NB4 (cell line): ENCODE measurements at places on chromosomes 3 and 15.

DNA sequence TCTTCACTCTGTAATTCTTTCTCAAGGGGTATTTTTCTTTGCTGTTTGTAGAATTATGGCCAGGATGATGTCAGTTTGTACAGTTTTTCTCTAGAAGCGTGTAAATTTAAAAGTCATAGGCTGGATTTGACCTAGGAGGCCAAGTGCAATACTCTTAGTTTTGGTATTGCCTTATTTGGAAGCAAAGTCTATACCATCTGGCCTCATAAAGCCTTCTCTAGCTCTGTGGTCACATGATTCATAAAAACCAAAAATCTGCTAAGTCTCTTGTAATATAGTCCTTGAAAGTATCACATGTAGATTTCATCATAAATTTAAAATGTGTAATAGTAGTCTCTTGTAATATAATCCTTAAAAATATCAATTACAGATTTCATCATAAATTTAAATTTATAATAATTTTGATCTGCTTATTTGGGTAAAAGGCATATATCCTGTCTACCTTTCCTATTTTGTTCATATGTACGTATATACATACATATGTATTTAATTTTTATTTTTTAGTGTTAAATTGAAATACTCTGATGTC is 25.6 kb downstream of the TEX9 start:
- DNase-seq: peak; percentile 3

DNA sequence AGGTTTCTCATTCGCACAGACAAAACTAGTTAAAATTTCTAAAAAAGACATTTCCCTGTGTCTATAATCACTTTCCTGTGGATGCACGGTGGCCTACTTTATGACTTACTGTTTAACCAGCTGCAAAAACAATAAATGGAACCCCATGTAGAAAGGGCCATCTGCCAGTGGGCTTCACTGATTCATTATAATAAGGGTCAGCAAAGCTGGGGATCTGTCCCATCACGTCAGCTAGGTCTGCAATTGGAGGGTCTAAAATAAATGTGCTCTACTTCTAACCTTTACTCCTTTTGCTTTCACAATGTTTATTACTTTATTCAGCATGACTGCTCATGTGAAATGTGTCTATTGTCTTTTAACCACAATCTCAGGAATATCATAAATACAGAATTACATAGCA is 43.1 kb upstream of the NMD3 start:
- no peak for DNase-seq

DNA sequence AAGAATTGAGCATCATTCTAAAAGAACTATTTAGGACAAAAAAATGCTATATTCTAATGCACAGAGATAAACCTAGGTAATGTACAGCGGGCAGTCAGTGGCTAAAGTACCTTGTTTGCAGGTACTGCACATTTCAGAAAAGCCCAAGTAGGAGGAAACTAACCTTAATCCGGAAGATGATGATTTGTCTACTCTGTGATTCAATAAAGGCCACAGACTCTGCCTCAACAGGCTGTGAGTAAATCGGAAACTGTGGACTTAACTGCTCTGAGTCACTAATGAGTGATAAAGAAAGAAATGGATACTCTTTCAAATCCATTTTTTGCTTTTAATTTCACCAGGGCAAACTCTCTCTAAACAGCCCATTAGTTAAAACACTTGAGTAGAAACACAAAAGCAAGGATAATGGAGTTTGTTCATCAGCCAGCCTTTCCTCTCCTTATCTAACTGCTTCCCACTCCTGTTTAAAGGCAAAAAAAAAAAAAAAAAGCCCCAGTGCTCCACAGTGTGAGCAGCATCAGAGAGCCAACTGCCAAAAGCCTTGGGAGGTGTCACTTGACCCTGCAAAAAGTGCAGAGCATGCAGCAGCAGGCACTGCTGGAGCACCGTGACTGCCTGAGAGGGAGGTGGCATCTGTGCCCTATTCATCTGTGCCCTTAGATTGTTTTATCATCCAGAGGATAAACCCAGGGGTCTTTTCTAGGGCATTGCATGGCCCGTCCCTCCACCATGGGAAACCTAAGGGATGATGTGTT is 187.7 kb downstream of the SATB1 start:
- no peak for DNase-seq

DNA sequence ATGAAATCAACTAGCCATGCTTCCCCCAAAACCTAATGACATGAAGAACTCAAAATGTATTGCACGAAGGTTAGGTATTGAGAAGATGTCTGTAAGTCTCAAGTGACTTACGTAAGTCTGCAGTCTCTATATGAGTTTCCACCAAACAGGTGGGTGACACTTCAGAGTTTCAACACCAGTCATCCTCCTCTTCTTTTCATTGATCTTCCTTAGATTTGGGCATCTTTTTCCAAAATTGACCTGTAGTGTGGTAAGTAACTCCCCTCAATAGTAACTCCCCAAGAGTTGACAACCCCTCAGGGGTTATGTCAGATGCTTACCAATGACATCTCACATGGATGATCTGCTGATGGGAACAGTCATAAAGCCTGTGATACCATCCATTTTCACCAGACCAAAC is 46.1 kb downstream of the GPR176 start:
- DNase-seq: no peak

GRCh38 chr15:47746516-47746915 is 29.2 kb downstream of the SEMA6D start:
- DNase-seq: no peak

DNA sequence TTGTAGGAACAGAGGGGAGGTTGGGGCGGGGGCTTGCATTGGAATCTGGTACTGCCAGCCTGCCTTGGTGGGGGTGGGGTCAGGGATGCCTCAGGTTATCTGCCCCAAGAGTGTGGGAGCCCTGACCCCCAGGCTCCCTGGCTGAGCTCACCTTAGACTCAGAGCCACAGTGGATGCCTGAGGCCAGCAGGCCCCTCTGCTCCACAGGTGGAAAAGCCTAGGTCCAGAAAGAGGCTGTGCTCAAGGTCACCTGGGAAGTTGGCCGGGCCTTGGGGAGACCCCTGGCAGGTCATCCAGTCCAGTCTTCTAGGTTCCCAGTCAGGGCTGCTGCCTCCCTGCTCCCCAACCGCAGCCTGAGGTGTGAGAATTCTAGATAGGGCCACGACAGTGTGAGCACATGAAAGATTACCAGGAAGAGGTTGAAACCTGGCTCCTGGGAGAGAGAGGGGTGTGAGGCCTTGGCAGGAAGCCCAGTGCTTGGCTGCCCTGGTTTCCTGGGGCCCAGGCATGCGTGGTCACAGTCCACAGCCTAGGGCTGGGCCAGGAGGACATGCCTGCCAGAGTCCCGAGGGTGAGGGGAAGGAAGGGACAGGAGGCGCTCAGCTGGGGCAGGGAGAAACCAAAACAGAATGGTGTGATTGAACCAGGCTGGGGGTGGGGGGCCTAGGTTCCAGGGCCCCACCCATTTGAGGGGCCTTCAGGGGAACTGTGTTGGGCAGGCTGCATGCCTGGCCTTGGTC is 4.9 kb downstream of the HDAC11 start:
- DNase-seq: peak; percentile 41

DNA sequence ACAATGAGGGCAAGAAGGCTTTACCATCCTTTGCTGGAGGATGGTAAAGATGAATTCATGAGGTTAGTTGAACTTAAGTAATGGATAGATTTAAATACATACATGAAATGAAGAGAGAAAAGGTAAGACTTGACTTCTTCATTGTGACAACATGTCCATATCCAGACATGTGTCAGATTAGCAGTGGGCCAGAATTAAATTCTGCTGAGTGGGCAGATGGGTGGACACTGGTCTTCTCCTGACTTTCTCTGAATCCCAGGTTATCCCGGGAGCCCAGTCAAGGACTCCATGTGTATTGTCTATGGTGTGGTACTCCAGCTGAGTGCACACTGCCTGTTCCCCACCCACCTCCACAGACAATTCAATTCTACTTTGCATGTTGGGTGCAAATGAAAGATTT is 603.1 kb downstream of the NLGN1 start:
- no peak for DNase-seq

GRCh38 chr15:50055750-50056157 is 63.3 kb downstream of the ATP8B4 start:
- DNase-seq: peak; percentile 82

- DNase-seq: no peak
Measured at GRCh38 chr3:110579840-110580550, 491.6 kb upstream of the NECTIN3 start.

DNA sequence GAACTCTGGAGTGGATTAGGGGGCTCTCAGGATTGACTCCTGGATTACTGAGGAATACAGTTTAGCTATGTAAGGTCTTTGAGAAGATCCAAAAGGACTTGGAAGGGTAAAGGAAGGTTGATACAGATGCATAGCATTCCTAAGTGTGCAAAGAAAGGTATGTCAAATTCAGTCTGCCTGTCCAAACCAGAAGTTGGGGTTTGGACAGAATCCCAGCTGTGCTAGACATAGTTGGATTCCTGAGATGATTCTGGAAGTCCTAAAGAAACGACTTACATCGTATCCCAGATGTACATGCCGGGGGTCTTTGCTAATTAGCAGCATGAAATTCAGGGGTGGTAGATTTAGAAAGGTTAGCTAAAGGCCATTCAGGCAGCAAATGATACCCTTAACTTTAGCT is 97.7 kb upstream of the TSPAN3 start:
- DNase-seq: no peak

DNA sequence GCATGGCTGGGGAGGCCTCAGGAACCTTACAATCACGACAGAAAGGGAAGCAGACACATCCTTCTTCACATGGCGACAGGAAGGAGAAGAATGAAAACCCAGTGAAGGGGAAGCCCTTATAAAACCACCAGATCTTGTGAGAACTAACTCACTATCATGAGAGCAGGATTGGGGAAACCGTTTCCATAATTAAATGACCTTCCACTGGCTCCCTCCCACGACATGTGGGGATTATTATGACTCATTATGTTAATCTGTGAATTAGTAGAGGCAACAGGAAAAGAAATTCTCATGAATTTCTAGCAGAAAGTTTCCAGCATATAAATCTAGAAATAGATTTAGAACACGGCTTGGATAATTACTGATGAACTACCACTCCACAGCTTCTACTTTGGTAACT is 937.3 kb downstream of the ROBO1 start:
- DNase-seq: no peak
